ENCODE measurements at places on chromosomes 3 and 15.

- no peak for DNase-seq
Observed at GRCh38 chr3:10389995-10390394, 69.1 kb upstream of the SEC13 start.

DNA sequence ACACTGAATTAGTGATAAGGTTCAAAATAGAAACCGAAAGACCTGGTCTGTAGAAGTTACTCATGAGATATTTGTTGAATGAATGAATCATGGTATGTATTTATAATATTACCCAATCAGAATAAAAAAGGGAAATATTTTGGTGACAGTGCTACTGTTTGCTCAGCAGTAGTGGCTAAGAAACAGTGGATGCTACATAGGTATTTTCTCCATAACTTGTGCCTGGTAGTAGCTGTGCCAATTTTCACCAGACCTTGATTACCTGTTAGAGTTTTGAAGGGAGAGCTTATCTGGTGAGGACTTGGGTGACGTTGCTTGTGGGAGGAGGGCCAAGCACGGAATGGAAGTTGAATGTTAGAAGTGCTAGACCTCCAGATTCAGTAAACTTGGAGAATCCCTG lies 14.3 kb downstream of the LIMD1 start:
- DNase-seq = no peak

DNA sequence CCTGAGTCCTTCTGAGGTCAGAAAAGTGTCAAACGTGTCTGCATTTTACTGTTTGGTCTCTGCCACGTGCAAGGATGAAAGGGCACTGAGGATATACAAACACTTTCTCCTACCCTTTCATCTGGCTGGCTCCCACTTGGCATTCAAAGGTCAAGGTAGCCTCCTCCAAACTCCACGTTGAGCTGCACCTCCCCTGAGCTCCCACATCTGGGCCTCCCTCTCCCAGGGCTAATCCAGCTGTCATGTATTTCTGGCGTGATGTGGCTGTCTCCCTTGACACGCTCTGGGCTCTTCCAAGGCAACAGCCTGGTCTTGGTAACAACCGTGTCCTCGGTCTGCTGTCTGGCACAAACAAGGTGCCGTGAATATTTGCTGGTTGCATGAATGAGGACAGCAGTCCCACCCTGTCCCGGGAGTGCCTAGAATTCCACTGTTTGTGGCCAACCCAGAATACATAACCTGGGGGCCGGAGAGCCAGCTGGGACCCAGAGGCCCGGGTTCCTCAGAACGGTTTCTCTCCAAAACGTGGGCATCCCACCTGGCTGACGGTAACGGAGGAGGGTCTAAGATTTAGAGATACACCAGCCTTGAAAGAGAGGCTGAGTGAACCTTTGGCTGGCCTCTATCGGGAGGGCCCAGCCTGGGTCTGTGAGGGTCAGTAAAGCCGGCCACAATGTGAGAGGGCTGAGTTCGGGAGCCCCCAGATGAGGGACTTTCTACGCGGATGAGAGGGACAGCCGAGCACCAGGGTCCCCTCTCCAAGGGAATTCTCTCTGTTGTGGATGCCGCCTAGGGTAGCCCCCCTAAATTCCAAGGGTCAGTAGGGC lies 767 bp downstream of the GLT8D1 start:
- DNase-seq = peak; percentile 28

DNA sequence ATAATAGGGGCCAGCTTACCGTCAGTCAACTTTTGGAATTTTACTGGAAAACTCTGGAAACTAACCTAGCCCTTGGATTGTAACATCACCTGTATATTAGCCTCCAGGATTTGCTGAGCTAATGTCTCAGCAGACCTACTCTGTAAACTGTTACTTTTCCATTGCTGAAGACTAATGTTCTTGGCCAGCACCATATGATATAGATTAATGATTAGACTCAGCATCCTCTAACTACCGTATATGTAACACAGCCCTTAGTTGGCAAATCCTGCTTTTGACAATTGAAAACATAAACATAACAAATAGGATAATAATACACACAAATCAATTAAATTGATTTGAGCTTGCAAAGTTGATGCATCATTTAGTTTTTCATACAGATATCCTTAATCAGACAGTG lies 26.6 kb upstream of the GBE1 start:
- no peak for DNase-seq

DNA sequence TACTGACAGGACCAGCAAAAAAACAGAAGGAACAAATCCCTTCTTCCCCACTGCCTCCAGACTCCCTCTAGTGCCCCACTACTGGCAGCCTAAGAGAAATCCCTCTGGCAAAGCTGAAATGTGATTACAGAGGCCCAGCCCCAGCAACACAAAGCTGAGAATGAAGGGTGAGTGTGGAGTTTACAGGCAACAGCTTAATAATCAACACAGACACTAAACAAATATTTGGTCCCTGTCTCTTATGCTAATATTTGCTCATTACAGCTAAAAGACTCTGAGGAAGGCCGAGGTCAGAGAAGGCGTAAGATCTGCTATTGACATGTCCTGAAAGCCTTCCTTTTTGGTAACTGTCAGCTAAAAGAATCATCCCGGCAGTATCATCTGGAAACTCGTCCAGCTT lies 308.5 kb upstream of the RASGRP1 start:
- no peak for DNase-seq

DNA sequence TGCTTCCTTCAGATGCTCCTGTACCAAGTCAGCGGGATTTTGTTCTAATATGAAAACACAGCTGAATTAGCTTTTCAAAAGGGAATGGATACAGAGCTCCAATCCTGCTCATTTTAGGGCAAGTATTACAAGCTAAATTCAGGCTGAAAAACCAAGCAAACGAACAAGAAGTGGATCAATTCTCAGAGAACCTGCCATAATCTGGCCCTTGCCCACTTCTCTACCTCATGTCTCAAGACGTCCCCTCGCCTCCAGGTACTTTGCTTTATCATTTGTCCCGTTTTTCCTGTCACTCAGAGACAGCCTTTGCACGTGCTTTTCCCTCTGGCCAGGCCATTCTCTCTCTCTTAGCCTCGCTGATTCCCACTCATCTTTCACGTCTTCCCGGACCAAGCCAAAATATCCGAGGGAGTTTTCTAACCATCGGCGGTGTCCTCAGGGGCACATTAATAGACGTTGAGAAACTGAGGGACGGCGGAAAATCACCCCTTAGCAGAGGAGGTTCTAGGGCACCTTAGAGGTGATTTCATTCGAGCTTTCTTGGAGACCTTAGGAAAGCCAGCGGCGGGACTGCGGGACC lies 654 bp downstream of the SUSD5 start:
- DNase-seq = no peak

DNA sequence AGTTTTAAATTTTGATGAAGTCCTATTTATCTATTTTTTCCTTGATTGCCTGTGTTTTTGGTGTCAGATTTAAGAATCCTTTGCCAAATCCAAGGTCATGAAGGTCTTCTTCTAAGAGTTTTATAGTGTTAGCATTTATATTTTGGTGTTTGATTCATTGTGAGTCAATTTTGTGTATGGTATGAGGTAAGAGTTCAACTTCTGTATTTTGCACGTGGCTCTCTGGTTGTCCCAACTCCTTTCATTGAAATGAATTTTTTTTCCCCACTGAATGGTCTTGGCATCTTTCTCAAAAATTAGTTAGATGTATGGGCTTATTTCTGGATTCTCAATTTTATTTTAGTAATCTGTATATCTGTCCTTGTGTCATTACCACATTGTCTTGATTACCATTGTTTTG lies 57.1 kb upstream of the STRIT1 start:
- DNase-seq = no peak

GRCh38 chr15:46901001-46901400 lies 816.3 kb upstream of the SEMA6D start:
- DNase-seq = no peak

- DNase-seq = no peak
Observed at GRCh38 chr15:80619680-80620079, 75.4 kb upstream of the ABHD17C start.

- no peak for DNase-seq
Observed at GRCh38 chr3:152327203-152327602, 58.5 kb downstream of the MBNL1 start.

DNA sequence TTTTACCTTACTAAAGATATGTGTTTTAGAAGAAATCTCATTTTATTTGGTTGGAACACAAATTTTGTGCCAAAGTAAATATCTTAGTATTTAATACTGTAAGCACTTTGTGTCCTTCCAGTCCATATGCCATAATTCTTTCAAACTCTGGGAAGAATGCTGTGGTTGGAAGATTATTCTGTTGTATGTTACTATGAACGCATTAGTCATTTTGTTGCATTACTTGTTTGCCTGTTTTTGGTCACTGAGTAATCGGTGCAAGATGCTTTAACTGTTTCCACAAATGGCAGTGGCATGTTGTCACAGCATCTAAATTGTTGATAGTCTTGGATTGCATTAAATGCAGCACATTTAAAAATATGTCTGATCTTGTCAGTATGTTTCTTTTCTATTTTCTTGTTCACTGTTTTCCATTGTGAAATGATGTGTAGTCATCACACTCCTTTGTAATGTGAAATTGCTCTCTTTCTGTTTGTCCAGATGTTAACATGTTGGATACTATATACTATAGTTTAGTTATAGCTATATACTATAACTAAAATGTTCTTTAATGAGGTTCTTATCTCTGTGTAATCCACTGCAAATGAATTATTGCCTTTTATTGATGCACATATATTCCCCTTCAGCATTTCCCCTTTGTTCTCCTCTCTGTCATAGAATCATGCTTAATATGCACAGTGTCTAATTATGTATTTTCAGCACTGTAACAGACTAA lies 89.9 kb upstream of the FLNB start:
- DNase-seq = no peak

DNA sequence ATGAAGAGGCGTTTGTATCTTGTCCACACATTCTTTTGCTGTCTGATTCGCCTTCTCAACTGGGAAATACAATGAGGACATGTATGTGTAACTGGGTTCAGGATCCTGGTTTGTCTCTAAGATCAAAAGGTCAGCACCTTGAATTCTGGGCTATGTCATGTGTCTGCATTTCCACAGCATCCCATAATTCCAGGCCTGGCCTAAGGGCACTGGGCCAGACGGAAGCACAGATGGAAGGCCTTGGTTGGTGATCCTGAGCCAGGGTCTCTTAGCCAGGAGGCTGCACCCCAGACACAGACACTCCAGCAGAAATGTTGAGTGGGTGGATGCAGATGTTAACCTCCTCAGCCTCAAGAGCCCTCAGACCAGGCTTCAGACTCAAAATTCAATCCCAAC lies 23.7 kb upstream of the HERC1 start:
- DNase-seq = no peak

DNA sequence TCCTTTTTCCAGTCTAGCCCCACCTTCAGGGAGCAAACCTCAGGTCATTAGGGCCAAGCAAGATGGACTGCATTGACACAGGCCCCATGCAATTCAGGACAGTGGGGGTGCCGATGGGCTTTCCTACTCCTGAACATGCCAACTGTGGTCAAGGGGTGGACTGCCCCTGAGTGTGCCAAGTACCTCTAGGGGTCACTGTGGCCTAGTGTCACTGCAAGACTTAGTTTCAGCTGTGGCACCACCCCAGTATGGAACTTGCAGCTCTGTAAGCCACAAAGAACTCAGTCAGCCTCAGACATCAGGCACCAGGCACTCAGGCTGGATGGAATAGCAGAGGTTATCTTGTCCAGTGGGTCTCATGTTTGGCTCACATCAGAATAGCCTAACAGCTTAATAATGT lies 32.3 kb downstream of the EXOG start:
- no peak for DNase-seq

DNA sequence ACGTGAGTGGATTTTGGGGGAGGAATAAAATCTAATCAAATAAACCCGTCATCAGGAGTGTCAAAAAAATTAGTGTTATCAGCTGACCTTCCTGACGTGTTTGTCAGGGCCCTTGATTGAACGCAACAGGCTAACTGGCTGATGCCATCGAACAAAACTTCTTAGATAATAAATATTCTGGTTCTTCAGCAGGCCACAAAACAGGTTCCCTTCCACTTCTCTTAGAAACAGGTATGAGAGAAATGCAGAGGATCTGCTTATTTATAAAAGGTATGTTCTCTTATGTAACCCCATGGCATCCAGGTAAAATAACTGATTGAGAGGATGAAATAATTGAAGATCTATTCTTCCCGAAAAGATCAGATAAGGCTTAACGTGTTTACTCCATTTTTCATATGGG lies 7.6 kb upstream of the LRIG1 start:
- DNase-seq = no peak

DNA sequence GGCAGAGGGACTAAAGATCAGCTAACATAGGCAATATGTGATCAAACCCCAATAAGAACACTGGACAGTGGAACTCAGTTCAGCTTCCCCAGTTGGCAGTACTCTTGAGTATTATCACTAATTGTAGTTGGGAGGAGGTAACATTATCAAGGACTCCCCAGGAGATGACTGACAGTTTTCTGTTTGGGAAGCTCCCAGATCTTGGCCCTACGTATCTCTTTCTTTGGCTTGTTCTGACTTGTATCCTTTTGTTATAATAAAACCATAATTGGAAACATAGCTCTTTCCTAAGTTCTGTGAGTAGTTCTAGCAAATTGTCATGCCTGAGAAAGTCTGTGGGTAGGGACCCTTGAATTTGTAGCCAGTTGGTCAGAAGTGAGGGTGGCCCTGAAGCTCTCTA lies 316.4 kb downstream of the ZNF621 start:
- DNase-seq = no peak

DNA sequence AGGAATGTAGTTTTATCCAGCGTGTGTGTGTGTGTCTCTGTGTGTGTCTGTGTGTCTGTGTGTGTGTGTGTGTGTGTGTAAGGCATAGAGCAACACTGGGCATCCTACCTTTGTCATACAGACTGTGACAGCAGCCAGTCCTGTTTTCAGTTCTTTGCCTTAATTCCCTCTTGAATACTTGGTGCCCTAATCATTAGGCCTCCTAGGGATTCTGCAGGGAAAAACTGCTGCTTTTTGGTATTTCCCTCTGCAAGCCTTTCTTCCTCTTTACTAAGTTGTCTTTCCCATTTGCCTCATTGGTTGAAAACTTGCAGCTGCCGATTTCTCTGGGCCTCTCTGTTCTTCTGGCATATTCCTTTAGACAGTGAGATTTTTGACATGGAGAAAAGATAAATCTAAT lies 9.2 kb downstream of the SLC25A36 start:
- no peak for DNase-seq

GRCh38 chr15:31149088-31149505 lies 47.6 kb upstream of the TRPM1 start:
- DNase-seq = no peak

DNA sequence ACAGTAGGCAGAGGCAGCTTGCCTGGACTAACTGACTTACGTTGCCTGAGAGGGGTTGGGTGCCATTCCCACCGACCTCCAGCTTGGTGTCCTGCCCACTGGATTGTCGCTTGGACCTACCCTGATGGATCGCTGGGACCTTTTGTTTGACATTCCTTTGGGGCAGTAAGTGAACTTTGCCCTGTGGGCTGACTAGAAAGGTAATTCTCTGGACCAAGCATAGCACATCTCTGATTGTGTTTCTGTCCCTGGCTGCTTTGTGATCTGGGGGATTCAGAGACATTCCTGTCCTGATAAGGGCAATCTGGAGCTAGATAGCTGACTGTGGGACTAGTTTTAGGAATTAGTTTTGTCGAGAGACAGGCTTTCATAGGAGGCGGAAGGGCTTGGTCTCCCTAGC lies 19.5 kb upstream of the IFT57 start:
- no peak for DNase-seq

- DNase-seq = no peak
Observed at GRCh38 chr3:88150371-88150770, 612 bp downstream of the C3orf38 start.

GRCh38 chr3:184148076-184148475 lies 7.1 kb upstream of the DVL3 start:
- DNase-seq = no peak
